ENCODE measurements at places on chromosomes 2 and 18.

- DNase-seq = no peak
Observed at GRCh38 chr2:74515981-74516633, 1.9 kb downstream of the TLX2 start.

GRCh38 chr2:38959938-38960608 lies 70.4 kb downstream of the ARHGEF33 start:
- no peak for DNase-seq

GRCh38 chr2:143162123-143162837 lies 33.1 kb downstream of the ARHGAP15 start:
- DNase-seq = no peak

- DNase-seq = peak; percentile 7
Observed at GRCh38 chr2:6877402-6878304, at the start of gene RSAD2. TSS of gene RSAD2 (plus strand) at chr2:6877777. CDS start at chr2:6877801, 24 bp downstream.
